ENCODE measurements at places on chromosomes 5 and 9. TPM values are rescaled to one million over a fixed set of nuclear protein-coding genes. Genes with fewer than 3 reads are reported as not detected.

PTPRD gene
- total RNA-seq, result 9.2 TPM

KCNIP1 gene
- total RNA-seq, result 1.9 TPM

FSD1L gene
- 4.2 TPM for total RNA-seq

FOXD4L5 gene
- not detected for total RNA-seq

MSX2 gene
- total RNA-seq, result not detected

- H3K4me3 ChIP-seq, result no peak overlapping the region
- H3K27me3 ChIP-seq, result no peaks in the 10 kb centered on the region
- DNase-seq, result no peak
- no peaks in the 10 kb centered on the region for H3K36me3 ChIP-seq
- H3K27ac ChIP-seq, result no peak overlapping the region
- H3K4me1 ChIP-seq, result no peaks in the 10 kb centered on the region
Measured at GRCh38 chr9:15714746-15715145, 161.9 kb downstream of the CCDC171 start.

DNA sequence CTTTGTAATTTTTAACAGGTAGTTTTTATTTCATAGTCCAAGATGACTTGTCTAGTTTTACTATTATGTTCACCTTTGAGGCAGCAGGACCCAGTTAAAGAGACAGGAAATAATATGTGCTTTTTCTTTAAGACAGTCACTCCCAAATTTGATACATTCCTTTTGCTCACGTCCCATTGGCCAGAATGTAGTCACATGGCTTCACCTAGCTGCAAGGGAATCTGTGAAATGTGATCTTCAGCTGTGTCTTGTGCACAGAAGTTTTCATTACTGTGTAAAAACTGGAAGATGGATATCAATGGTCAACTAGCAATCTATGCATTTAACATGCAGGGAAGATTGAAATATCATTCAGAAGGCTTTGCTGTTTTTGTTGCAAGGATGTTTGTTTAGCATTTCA, 41.1 kb downstream of the XRCC4 start:
- H3K27me3 ChIP-seq, result no peaks in the 10 kb centered on the region
- H3K4me1 ChIP-seq, result no peaks in the 10 kb centered on the region
- H3K27ac ChIP-seq, result no peak overlapping the region
- H3K36me3 ChIP-seq, result no peaks in the 10 kb centered on the region

- H3K27me3 ChIP-seq, result no peaks in the 10 kb centered on the region
- no peak for DNase-seq
- H3K4me1 ChIP-seq, result no peaks in the 10 kb centered on the region
- H3K4me3 ChIP-seq, result no peak overlapping the region
- no peak overlapping the region for H3K27ac ChIP-seq
- no peaks in the 10 kb centered on the region for H3K36me3 ChIP-seq
Measured at GRCh38 chr9:107237873-107238272, 45.2 kb upstream of the RAD23B start.

GRCh38 chr5:168992016-168992415, 308.9 kb downstream of the SLIT3 start:
- no peak for DNase-seq
- H3K4me1 ChIP-seq, result no peaks in the 10 kb centered on the region
- no peaks in the 10 kb centered on the region for H3K27me3 ChIP-seq
- no peaks in the 10 kb centered on the region for H3K36me3 ChIP-seq
- H3K27ac ChIP-seq, result peak overlapping the region; percentile 12

DNA sequence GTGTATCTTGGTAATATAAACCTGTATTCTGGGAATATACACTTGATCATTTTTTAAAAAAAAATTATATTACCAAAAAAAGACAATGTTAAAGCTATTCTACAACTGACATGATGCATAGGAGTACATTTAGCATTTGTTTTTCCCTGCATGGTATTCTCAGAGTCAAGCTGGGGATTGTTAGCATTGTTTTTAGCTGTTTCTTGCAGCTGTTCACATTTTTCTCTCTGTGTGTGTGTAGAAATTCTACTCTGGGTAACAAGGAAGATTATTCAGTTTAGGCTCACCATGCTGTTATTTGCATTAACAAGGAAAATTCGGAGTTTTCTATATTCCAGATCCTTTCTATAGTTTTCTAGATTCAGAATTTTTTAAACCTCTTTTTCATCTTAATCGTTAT, 62.2 kb downstream of the ADAMTS16 start:
- no peaks in the 10 kb centered on the region for H3K4me1 ChIP-seq
- no peak for DNase-seq
- no peaks in the 10 kb centered on the region for H3K36me3 ChIP-seq
- H3K27me3 ChIP-seq, result no peaks in the 10 kb centered on the region
- H3K27ac ChIP-seq, result no peak overlapping the region
- no peak overlapping the region for H3K4me3 ChIP-seq

DNA sequence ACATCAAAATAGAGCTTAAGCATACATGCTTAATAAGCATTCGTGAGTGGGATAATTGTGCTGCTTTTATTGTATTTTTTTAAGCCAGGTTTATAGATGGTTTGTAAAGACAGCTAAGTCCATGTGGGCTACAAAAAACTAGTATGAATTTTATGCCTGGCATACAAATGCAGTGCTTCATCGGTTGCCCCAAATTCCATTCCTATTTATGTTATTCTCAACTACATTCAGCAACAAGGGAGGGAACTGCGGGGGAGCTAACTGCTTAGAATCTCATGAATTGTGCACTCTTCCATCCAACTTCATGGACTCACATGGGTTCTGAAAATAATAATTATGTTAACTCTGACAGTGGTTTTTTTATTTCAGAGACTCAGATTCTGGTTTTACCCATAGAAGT, 199.2 kb downstream of the FAM170A start:
- no peaks in the 10 kb centered on the region for H3K4me1 ChIP-seq
- DNase-seq, result no peak
- H3K27me3 ChIP-seq, result no peaks in the 10 kb centered on the region
- no peak overlapping the region for H3K4me3 ChIP-seq

DNA sequence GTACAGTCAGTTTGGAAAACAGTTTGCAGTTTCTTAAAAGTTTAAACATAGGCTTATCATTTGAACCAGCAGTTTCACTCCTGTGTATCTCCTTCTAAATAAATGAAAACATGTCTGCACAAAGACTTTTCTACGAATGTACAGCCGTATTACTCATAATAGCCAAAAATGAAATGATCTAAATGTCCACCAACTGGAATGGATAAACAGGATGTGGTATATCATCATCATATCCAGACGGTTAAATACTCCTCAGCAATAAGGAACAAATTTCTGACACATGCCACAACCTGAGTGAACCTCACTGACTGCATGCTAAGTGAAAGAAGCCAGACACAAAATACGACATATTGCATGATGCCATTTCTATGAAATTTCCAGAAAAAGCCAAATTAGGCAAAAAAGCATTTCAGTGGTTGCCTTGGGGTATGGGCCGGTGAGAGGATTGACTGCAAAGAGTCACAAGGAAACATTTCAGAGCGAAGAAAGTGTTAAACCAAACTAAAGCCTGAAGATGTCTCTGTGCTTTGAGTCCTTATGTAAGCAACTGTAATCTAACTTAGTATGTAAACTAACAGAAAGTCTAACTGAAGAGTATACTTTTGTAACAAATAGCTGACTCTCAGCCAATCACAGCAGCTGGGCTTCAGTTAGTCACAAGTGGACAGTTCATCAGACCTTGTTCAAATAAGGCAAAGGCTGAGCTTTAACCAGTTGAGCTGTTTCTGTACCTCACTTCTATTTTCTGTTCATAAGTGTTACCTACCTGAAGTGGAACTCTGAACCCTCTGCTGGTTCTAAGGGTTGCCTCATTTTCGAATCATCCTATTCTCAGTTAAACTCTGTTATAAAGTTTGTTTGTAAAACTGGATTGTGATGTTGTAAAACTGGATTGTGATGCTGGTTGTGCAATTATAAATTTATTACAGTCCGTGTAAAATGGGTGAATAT, 65.2 kb downstream of the TRIO start:
- H3K4me1 ChIP-seq, result peaks cover 72% of the 10 kb centered on the region
- no peaks in the 10 kb centered on the region for H3K27me3 ChIP-seq
- H3K27ac ChIP-seq, result peak overlapping the region; percentile 37
- no peak for DNase-seq
- no peaks in the 10 kb centered on the region for H3K36me3 ChIP-seq

DNA sequence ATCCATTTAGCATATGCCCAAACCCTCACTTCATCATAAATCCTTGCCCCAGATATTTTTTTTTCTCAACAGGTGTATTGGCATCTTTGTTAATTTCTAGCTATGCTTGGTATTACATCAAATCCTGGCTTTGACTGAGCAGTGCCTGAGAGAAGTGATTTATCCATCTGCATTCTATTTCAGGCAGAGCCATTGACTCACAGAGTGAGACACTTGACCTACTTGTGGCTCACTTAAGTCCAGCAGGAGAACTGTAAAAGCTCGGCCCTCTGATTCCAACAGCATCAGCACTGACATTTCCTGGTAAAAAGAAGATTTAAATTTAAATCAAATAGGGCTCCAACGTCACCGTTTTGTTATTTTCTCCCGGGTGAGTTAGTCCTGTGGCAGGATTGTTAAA, 93.4 kb downstream of the PLK2 start:
- H3K27me3 ChIP-seq, result no peaks in the 10 kb centered on the region
- no peak overlapping the region for H3K27ac ChIP-seq
- DNase-seq, result no peak
- H3K4me3 ChIP-seq, result no peak overlapping the region

DNA sequence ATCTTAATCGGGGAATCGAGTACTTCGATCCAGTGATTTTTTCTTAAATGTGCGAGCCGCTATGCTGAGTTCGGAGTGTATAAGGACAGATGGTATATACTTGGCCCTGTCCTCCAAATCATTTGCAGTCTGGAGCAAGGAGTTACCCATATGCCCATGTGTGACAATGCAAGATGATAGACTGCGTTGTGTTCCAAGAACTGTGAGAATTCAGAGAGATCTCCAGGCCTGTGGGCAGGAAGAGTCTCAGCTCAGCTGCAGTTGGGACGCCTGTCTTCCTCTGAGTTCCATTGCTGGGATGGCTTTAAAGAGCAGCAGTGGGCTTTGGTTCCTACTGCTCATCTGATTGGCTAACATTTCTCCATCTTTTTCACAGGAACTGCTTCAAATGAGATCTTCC, 106.6 kb downstream of the ADAMTS16 start:
- no peaks in the 10 kb centered on the region for H3K36me3 ChIP-seq
- no peaks in the 10 kb centered on the region for H3K4me1 ChIP-seq
- no peak overlapping the region for H3K27ac ChIP-seq
- no peak overlapping the region for H3K4me3 ChIP-seq
- DNase-seq, result no peak

- no peaks in the 10 kb centered on the region for H3K4me1 ChIP-seq
- DNase-seq, result no peak
- H3K4me3 ChIP-seq, result no peak overlapping the region
- no peak overlapping the region for H3K27ac ChIP-seq
Measured at GRCh38 chr5:130874861-130875417, 290.1 kb downstream of the HINT1 start.

DNA sequence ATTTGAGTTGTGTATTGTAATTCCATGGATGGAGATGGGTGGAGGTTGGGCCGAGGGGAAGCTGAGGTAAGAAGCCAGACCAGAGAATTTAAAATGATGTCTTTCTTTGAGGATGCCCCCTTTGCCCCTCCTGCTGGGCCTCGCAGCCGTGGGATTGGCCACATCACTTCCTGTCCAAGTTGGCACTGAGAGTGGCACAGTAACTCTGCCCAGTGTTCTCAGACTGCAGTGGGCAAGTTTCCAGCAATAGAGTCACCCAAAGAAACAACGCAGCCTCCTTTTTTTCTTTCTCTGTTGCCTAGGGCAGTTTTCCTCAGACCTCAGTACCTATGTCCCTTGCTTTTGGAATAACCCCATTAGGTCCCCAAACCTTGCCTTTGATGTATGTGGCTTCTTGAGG, 306.6 kb upstream of the DMRT1 start:
- no peak overlapping the region for H3K4me3 ChIP-seq
- H3K36me3 ChIP-seq, result no peaks in the 10 kb centered on the region
- H3K4me1 ChIP-seq, result peaks cover 5% of the 10 kb centered on the region
- H3K27ac ChIP-seq, result no peak overlapping the region
- DNase-seq, result no peak
- no peaks in the 10 kb centered on the region for H3K27me3 ChIP-seq

DNA sequence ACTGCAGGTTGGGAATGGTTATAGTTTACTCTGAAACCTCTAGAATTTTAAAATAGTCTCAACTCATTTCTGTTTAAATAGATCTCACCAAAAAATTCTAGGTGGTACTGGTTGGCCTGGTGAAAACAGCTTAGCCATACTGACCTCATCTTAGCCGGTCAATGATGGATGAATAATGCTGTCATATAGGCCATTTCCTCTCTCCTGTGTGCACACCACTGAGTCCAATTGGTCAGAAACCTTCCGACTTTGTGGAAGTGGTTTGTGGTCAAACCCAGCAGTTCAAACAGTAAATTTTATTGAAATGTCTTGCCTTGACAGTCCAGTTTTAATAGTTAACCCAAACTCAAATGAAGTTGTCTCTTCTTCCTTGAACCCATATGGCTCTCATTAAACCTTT, 98.6 kb downstream of the GIN1 start:
- no peaks in the 10 kb centered on the region for H3K4me1 ChIP-seq
- H3K36me3 ChIP-seq, result no peaks in the 10 kb centered on the region
- H3K27ac ChIP-seq, result no peak overlapping the region
- no peak for DNase-seq
- H3K4me3 ChIP-seq, result no peak overlapping the region
- H3K27me3 ChIP-seq, result no peaks in the 10 kb centered on the region

GRCh38 chr5:141747152-141748141, 65.4 kb upstream of the ARAP3 start:
- H3K27ac ChIP-seq, result no peak overlapping the region
- no peaks in the 10 kb centered on the region for H3K4me1 ChIP-seq
- no peaks in the 10 kb centered on the region for H3K36me3 ChIP-seq
- H3K4me3 ChIP-seq, result no peak overlapping the region

DNA sequence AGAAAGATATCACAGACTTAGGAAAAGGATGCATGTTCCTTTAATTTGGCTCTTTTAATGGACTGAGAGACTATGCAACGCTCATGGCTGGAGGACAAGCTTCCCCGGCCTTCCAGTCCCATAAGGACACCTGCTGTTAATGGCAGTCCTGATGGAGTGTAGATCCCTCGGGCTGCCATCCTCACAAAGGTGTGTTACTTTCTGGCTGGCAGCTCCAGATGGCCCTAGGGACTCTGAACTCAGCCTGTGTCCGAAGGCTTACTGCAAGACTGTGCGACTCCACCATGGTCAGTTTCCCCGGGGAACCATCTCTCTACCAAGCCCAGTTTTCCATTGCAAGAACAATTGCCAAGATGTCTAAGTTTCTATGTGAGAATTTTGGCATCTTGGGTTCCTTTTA, 25.5 kb upstream of the KCNIP1 start:
- H3K36me3 ChIP-seq, result no peaks in the 10 kb centered on the region
- DNase-seq, result no peak
- H3K4me3 ChIP-seq, result no peak overlapping the region
- H3K27me3 ChIP-seq, result no peaks in the 10 kb centered on the region

DNA sequence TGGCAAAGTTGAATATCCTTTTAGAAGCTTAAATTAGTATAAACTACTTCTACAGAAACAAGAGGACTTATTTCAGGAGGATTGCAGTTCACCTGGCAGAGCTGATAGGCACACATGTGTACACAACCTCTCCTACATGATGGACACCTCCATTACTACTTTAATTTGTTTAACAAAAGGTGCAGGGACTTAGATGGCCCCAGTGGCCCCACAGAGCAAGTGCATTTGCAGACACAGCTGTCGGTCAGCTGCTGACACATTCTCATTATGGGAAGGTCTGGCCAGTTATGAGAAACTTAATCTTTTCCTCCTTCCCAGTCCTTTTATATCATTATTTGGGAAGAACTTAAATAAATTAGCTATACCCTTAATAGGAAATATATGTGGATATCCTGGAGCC, 28.3 kb downstream of the TDRD7 start:
- H3K27ac ChIP-seq, result no peak overlapping the region
- H3K36me3 ChIP-seq, result peaks cover 8% of the 10 kb centered on the region
- H3K4me3 ChIP-seq, result no peak overlapping the region
- no peaks in the 10 kb centered on the region for H3K27me3 ChIP-seq

GRCh38 chr9:7094576-7094975, 336.8 kb downstream of the KDM4C start:
- DNase-seq, result no peak
- H3K4me1 ChIP-seq, result no peaks in the 10 kb centered on the region
- H3K4me3 ChIP-seq, result no peak overlapping the region
- H3K36me3 ChIP-seq, result no peaks in the 10 kb centered on the region
- H3K27ac ChIP-seq, result no peak overlapping the region

Measured in upper lobe of left lung (tissue), 6 donors.